ENCODE measurements at places on chromosomes 13 and 19.
A peak's percentile ranks its signal among the peaks of the same experiment; 100 is the strongest.

DNA sequence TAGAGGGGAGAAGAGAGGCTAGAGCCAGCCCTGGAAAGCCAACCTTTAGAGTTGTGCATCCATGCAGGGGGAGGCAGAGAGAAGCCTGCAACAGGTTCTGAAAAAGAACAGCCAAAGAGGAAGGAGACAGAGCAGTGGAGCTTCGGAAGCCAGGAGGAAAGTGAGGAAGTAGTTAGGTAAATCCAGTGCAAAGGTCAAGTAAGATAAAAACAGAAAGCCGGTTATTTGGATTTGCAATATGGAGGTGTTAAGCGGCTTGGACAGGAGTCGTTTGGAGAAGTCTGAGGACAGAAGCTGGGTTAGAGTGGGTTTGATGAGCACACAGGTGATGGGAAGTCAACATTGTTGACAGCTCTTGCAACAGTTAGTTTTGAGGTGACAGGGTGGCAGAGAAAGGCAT is 53.5 kb upstream of the FLT1 start:
- no peak for DNase-seq

DNA sequence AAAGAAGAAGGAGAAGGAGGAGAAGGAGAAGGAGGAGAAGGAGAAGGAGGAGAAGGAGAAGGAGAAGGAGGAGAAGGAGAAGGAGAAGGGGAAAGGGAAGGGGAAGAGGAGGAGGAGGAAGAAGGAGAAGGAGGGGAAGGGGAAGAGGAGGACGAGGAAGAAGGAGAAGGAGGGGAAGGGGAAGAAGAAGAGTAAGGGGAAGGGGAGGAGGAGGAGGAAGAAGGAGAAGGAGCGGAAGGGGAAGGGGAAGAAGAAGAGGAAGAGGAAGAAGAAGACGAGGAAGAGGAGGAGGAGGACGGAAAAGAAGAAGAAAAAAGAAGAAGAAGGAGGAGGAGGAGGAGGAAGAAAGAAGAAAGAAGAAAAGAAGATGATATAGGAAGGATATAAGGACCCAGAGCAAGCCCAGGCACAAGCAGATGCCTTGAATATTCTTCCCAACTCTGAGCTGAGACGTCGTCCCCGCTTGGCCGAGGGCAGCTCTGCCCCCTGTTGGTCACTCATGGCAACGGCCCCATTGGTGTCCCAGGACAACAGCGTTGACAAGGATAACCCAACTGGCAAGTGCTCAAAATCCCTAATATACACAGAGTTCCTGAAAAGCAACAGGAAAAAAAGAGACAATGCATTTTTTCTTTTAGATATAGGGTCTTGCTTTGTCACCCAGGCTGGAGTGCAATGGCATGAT is 30.6 kb upstream of the IGSF23 start:
- no peak for DNase-seq

- no peak for DNase-seq
Measured at GRCh38 chr13:76378767-76379166, 507.4 kb downstream of the KCTD12 start.

DNA sequence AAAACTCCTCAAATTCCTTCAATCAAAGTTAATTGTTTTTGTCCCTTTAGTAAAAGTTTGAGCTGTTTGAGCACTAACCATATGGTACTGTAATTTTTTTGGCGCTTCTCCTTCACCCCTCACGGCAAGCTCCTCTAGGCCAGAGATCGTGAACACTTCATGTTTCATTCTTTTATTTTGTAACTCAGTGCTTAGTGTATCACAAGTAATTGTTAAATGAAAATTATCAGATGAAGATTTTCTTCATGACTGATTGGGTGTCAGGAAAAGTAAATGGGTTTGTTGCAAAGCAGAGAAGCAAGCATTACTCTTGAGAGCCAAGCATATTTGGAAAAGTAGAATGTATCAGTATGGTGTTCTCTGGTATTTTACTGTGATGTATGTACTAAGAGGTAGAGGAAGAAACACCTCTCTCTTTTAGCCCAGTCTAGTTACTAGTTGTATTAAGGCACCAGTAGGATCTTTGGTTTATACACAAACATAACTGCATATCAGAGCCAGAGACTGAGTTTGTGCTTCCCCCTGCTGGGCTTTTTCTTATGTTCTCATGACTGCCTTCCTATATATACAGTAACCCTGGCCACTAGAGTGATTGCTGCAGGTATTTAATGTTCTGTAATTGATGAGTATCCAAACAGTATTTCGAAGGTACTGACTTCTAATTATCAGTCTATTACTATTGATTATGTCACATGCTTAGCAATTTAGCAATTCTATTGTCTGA is 202.3 kb upstream of the KLHL1 start:
- peak; percentile 11 for DNase-seq

DNA sequence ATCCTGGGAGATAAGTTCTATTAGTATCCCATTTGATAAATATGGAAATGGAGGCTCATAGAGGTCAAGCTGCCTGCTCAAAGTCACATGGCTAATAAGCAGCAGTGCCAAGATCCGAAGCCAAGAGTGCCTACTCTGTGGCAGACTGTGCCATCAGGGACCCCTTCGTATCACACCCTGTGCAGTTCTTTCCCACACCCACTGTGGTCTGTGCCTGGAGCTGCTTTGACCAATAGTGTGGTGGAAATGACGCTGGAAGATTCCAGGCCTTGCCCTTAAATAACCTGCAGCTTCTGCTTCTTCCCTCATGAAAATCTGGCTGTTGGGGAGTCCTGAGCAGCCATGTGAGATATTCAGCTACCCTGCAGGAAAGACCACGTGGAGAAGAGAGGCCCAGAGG is 10.1 kb downstream of the OPA3 start:
- DNase-seq: no peak

DNA sequence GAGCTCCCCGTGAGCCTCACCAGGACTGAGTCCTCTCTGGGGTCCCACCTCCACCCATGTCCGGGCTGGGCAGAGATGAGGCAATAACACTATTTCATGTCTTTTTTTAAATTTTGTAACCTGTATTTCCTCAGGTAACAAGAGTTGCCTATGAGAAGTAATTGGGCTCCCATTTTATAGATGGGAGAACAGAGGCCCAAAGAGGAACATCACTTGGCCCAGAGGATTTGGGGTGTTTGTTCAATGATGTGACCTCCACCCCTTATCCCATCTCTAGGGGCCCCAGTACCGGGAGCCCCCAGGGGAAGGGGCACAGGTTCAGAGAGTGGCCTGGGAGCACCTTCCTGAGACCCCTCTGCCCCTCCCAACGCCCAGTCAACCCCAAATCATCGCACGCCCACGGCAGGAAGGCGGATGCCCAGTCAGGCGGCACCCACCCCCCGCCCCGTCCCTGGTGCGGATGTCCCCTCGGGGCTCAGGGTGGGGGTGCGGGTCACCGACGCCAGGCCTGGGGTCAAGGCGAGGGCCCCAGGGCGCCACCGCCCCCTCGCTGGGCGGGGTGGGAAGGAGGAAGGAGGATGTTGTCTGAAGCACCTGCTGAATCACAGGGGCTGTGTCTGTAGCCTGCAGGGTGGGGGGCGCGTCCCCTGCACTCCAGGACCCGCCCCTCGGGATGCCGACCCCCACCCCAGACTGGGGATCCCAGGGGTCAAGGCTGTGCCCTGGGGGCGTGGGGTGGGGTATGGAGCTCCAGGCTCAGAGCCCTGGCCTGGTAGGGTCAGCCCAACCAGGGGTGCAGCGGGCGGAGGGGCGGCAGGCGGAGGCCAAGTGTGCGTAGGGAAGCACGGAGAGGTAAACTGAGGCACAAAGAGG is 9.0 kb upstream of the CIRBP start:
- no peak for DNase-seq

DNA sequence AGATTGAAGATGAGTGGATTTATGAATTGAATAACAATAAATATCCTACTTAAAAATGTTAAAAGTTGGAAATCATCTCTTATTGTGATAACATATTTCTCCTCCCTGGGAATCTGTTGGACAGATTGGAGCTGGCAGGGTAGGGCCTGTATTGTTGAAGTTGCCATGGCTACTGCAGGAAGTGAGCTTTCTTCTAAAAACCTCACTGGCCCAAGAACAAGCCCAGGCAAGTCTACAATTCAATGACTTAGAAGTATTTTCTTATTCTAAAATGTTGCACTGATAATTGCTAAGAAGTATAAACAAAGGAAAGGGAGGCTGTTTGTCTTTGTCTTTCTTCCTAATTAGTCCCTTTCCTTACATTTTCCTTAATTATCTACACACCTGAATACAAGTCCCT is 112.1 kb downstream of the DLEU7 start:
- DNase-seq: no peak

- DNase-seq: no peak
Measured at GRCh38 chr19:10808937-10809649, 26.9 kb downstream of the TMED1 start.

- DNase-seq: no peak
Measured at GRCh38 chr13:112907871-112908331, 61.1 kb upstream of the MCF2L start.

GRCh38 chr13:50969691-50970090 is 60.1 kb downstream of the RNASEH2B start:
- DNase-seq: no peak

DNA sequence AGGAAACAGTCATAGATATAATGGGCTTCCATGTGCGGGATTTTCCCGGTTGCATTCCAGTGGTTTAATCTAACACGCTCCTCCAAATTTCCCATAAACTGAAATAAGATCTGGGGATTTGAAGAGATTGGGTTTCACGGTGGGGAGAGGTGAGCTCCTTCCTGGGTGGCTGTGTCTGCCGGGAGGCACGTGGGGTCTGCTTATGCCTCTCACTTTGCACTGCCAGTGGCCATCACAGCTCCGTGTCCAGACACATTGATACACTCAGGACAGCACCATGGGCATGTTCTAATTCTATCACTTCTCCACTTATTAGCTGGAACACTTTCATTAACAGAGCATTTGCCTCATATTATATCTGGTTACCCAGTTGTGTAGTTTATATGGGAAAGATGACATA is 73.4 kb downstream of the SOX1 start:
- DNase-seq: no peak

DNA sequence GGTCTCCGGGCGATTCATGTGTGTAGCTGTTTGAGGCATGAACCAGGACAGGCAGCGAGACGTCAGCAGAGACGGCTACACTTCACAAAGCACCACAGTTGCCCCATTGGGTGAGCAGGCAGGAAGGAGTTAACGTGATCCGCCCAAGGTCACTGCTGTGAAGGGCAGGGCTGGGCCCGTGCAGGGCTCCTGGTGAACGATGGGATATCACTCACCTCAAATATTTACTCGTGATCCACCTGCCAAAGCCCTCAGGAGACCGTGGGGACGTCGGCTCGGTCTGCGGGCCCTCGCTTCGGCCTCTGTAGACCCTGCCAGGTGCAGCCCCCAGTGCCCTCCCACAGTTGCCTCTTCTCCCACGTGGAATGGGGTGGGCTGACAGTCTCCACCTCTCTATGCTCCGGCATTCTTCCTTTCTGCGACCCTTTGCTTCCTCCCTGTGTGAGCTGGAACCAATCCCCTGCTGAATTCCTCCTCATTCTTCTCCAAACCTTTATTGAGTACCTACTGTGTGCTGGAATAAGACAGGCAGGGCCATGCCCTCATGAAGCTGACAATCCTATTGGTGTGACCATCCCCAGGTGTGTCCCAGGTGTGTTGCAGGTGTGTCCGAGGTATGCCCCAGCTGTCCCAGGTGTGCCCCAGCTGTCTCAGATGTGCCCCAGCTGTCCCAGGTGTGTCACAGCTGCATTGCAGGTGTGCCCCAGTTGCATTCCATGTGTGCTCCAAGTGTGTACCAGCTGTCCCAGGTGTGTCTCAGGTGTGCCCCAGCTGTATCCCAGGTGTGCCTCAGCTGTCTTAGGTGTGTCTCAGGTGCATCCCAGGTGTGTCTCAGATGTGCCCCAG is 2.0 kb upstream of the GRK1 start:
- no peak for DNase-seq

DNA sequence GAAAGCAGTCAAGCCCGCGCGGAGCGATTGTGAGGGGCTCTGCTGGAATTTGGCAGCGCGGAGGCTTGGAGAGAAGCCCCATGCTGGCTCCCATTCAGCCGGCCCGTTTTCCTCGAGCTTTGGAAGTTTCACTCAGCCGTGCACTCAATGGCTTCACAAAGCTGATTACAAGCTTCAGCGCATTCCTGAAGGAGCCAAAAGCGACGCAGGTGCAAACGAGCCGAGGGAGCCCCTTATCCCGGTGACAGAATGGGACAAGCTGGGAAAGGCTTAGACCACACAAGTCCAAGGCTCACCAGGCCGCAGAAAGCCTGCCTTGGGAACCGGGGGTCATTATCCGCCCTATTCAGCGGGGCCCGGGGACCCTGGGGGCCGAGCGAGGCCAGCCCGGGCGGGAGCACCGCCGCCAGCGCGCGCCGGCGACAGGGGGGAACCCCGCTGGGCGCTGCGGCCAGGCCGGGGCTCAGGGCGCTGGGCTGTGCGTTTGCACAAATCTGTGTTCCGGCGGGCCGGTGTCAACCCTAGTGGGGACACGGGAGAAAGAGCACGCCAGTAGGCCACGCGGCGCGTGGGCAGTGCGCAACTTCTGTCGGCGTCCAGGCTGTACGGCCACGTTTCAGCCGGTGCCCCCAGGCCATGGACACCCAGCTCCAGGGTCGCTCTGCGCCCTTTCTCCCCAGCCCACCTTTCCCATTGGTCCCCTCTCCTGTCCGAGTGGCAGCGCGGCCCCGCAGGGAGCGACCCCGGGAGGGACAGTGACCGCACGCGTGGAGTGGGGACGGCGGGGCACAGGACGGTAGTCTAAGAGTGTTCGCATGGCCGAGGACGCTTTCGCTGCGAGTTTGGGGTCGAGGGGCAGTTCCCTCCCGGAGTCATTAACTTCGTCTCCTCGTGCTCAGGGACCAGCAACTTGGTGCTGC is 37.3 kb downstream of the SOX1 start:
- DNase-seq: peak; percentile 27

- no peak for DNase-seq
Measured at GRCh38 chr13:112532837-112533745, 54.9 kb downstream of the TUBGCP3 start.

DNA sequence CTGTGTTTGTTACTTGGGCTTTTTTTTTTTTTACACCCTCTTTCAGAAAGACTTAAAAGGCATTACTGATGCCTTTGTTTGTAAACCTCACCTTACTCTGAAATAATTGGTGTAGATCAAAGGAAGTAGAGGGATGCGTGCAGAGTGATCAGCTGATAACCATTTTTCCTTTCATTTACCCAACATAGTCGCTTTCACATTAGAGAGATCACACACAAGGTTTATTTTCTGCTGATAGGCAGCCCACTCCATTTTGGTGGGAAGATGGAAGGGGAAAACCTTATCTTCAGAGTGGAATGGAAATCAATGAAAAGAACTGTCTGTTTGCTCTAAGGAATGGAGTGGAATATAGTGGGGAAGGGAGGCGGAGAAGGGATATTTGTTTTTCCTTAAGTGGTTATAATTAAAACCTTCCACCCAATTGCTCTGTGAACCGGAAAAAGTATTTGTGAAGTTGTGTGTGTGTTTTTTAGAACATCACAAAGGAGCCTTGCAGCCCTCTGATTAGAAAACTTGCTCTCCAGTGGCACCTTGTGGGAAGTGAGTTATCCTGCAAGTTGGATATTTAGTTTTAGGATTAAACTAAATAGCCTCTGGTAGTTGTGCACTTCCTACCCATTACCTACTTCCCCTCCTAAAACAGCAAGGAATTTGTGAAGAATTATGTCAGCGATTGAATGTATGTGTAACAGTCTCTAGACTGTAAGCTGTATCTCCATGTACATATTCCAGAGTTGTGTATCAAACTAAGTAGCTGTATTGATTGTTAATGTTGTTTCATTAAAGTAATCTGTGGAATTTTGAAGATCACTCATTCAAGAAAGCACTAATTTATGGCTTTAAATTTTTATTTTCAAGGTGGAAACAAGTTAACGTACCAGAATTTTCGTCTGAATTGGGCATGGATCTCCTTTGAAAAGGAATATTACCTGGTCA is 76.8 kb downstream of the FREM2 start:
- DNase-seq: peak; percentile 61
